ENCODE measurements at places on chromosomes 7 and 10.

DNA sequence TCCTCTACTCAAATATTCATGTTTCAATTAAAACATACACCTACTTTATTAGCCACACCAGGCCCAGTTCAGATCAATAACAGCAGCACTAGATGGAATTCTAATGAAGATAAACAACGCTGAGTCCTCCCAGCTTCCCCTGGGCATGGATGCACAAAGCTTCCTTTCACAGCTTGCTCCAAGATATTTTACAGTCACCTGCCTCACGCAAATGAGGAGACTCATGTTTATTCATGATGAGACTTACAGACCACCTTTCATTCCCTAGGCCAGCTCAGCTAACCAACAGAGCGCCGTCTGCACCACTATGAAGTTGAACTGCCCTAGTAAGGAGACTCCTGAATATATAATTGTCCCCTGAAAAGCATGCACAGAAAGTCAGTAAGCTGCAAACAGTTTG, 283.0 kb upstream of the AOAH start:
- DNase-seq: no peak

DNA sequence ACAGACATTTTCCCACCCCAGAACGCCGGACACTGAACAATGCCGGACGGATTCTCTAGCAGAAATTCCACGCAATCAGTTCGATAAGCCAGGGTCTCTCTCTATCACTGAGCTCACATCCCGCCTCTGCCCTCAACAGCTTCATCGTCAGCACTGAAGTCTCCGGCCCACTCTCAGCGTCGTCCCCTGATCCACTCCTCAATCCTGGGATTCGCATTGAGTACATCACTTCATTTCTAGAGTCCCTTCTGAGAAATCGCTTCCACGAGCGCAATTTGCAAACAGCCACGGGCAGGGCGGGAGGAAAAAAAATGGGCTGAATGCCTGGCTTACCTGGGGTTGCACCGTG, 365 bp downstream of the YME1L1 start:
- no peak for DNase-seq

DNA sequence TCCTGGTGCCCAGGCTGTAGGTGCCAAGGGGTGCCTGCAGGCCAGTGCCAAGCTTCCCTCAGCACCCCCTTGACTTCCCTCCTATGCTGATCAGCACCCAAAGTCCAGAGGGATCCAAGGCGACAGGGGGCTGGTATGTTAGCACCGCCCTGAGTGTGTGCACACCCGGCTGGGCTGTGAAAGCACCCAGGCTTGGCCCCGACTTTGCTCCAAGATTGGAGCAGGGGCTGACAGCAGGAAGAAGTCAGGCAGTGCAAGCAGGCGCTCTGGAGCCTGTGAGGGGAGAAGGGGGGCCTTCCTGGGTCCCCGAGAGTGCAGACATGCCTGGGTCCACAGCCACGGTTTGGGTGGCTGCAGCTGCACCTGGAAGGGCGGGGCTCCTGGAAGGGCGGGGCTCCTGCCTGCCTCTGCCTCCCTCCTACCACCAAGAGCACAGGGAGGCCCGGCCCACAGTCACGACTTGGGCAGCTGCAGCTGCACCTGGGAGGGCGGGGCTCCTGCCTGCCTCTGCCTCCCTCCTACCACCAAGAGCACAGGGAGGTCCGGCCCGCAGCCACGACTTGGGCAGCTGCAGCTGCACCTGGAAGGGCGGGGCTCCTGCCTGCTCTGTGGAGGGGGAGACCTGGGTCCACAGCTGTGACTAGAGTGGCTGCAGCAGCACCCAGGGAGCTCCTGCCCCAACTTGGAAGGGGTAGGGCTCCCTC, 30.2 kb upstream of the ZMYND11 start:
- DNase-seq: no peak

GRCh38 chr10:28810057-28810870, 132.9 kb downstream of the BAMBI start:
- DNase-seq: no peak

DNA sequence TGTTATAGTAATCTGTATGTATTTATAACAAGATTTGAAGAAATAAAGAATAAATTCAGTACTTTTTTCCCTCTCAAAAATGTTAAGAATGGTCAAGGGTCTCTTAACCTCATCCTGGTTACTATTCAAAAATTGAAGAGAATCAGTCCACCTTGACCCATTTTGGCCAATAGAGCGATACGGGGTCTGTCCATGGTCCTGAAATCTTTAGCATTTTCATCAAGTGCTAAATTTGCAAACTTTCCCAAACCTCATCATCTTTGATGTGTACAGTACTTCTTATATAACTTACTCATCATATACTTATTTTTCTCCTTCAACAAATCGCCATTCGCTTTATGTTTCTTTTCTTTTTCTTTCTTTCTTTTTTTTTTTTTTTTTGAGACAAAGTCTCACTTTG, 23.6 kb downstream of the TMEM178B start:
- no peak for DNase-seq

- no peak for DNase-seq
Measured at GRCh38 chr7:16063716-16064675, 357.3 kb downstream of the CRPPA start.

- DNase-seq: no peak
Measured at GRCh38 chr10:108911814-108912541, 1011.3 kb downstream of the XPNPEP1 start.

GRCh38 chr7:29970158-29970557, 19.4 kb downstream of the SCRN1 start:
- no peak for DNase-seq

GRCh38 chr10:96665306-96665705, 55.0 kb downstream of the PIK3AP1 start:
- DNase-seq: no peak

DNA sequence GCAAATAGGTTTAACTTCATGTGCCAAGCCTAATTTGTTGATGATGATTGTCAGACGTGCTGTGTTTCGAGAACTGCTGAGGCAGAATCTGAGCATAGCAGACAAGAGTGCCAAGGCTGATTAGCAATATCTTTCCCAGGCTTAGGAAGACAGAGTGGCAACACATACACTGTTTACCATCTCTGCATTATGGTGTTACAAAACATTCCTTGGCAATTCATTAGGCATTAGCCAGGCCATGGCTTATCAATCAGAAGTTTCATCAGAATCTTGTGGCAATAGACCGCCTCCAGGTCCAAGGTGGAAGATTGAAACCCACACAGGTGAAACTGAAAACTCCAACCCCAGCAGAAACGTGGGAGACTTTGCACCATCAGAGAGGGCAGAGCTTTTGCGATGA, 148.5 kb downstream of the AOAH start:
- DNase-seq: no peak

DNA sequence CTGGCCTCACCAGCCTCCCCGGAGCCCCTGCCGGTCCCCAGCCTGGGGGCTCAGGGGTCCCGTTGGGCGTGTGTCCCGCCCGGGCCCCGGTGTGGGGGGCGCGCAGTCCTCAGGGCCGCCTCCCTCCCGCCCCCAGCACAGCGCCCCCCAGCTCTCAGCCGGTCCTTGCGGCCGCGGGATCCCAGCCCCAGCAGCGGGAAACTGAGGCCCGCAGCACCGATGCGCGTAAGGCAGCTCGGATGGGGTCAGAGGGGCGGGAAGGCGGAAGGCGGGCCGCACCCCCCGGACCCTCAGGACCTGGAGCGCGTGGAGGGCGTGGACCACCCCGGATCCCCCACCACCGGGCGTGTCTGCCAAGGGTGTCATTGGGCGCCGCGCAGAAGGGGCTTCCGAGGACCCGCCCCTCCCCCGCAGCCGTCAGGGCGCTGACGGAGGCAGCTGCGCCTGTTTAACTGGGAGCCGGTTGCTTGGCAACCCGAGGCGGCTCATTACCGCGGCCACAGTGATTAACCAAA, 14.9 kb downstream of the UNCX start:
- DNase-seq: no peak

GRCh38 chr10:71754562-71754961, 18.8 kb downstream of the VSIR start:
- no peak for DNase-seq

DNA sequence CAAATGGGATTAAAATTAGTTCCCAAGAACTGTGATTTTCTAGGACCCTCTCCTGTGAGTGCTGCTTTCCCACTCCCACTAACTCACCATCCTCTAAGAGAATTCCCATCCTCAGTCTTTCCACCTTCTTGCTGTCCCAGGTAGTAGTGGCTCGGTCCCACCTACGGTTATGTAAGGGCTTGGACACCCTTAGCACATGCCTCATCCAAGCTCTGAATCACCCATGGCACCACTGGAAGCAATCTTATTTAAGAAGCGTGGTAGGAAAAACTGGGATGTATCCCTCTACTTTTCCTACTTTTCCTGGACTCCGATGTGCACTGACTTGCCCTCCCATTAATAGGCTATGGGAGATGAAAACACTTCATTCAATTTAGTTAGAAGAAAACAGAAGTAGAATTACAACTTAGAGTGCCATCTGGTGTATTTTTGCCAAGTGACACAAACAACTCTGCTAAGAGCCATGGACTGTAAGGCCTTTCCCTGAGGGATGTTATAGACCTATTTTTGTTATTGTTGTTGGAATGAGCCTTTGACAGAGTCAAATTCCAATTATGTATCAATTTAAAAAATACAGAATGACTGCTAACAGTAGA, 13.7 kb upstream of the ANKRD22 start:
- no peak for DNase-seq

DNA sequence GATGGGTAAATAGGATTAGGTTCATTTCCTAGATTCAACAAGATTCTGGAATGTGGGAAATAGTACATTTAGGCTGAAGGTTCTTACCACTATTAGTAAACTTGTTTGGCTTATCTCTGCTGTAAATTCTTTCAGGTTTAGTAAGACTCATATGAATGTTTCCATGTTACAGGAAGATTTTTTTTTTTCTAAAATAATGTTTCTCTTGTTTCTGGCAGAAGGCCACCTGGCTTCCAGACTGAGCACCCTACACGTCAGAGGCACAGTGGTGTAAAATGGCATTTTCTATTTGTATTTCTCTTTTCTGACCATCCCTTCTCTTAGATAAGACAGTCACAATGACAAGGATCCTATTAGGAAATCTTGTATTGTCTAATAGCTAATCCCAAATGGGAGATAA, 22.7 kb upstream of the AASS start:
- DNase-seq: no peak

GRCh38 chr7:27161721-27162560, 3.4 kb downstream of the HOXA9 start:
- no peak for DNase-seq

DNA sequence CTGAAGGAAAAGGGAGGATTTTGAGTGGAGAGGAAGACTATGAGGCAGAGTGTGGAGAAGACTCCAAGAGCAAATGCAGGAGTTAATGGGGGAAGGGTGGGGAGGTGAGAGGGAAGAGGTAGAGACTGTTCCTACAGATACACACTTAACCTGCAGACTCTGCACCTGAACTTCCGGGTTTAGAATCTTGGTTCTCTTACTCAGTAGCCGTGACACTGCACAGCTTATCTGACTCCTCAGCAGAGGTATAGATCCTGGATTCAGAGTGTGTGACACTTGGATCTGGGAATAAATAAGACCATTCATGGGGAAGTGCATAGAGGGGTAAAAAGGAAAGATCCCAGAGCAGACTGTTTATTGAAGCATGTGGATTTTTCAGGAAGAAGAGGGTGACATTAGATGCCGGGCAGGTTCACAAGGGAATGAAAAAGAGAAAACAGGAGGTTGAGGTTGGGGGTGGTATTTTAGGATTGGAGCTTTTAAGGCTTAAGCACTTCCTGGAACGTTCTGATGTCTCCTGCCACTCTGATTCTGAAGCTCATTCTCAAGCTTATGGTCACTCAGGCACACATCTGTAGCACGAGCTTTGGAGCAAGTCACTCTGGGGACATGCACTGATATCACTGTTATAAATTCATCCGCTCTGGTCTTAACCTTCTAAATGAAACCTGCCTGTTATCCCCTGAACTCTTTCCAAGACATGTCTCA, 5.7 kb upstream of the ZC3HAV1L start:
- DNase-seq: no peak

DNA sequence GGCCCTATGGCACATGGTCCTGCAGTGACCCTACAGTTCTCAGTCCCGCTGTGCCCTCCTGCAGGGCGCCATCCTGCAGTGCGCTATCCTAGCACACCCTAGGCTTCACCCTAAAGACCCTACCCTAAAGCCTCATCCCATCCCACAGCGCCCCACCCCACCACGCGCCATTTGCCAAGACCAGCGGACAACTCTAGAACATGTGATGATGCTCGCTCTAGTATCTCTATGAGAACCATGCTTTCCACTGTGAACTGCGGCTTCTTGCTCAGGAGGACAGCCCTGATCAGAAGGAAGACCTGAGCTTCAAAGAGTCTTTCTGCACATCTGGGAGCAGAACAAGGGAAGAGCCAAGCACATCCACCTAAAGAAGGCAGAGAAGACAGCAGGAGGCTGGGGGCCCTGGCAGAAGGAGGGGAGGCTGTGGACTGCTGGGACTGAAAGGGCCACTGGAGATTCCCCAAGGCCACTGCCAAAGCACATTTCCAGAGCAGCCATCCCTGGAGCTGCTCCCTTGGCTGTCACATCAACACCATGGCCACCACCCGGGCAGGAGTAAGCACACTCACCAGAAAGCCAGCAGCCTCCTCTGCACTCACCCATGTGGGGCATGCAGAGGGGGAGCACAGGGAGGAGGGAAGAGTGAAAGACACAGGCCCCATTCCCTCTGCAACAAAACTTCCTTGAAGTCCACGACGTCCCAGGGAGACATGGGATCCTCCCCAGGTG, 134.1 kb downstream of the TNS3 start:
- DNase-seq: no peak

DNA sequence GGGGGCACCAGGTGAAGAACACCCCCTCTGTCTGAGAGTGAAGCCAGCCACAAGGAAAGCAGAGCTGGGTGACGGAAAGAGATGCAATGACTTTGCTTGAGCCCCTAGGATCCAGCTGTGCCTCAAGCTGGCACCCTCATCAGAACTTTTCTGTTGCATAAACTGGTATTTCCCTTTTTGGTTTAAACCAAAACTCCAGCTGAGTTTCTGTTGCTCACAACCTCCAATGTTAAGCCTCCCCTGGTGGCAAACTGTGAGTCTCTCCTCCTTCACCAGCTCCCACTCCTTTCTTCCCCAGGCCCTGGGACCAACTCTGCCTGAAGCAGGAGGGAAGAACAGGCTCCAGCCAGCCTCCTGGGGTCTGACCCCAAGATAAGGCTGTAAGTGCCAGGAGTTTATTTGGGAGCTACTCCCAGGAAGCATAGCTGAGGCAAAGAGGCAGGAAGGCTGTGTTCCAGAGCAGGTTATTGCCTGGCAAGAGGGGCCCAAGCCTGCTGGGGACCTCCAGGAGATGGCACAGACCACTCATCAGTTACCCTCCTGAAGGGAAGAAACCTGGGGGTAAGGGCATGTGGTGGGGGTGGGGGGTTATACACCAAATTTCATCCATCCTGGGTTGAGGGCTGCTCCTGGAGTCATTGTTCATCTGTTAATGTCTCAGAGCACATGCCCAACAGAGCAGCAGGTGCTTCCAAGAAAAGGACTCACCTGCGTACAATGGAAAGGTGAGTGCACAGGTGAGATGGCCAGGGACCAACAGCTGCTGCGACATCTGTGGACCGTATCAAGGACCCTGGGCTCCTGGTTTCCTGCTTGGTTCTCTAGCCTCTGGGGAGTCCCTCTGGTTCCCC, 73.3 kb upstream of the NANOS1 start:
- DNase-seq: no peak

- DNase-seq: no peak
Measured at GRCh38 chr10:113520261-113520660, 32.6 kb upstream of the HABP2 start.
